Stimulated activated CD4-positive, alpha-beta T cell treated with anti-CD3 and anti-CD28 coated beads, Interleukin-12 subunit alpha, Interleukin-12 subunit beta, amount 100 ng/mL, for 48 hours (primary cell): ENCODE measurements at places on chromosomes 12 and 14.

DNA sequence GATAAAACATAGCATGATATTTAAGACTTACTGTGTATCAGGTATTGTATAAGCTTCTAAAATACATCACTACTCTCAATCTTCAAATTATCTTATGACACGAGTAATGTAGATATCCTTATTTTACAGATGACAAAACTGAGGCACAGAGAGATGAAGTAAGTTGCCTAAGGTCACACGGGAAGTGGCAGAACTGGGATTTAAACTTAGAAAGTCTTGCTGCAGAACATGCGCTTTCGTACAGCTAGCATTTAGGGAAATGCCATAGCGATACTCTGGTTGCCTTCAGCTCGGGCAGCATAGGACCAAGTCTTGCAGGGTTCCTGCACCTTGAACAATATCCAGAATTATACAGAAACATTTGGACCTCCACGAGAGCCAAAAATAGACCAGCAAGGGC, 162.4 kb downstream of the BRMS1L start:
- no peak for DNase-seq

GRCh38 chr14:85865701-85866100, 335.8 kb downstream of the FLRT2 start:
- no peak for DNase-seq

- DNase-seq: peak; percentile 20
Measured at GRCh38 chr12:50059440-50060119, 2.2 kb downstream of the ASIC1 start.

DNA sequence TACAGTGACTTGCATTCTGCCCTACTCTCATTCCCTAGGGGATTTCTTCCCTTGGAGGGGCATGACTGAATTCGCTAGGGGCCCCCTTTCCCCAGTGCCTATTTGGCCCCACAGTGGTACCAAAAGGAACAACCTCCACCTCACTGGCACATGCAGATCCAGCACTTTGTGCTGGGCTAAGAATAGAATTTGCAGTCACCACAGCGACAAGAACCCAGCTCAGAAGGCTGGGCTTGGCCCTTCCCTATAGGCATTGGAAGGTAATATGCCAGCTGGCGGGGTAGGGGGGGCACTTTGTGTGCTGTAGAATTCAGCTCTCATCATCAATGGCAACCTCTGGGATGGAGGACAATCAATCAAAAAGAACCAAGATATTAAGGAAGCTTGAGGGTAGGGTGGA, 13.9 kb downstream of the BAZ2A start:
- no peak for DNase-seq

DNA sequence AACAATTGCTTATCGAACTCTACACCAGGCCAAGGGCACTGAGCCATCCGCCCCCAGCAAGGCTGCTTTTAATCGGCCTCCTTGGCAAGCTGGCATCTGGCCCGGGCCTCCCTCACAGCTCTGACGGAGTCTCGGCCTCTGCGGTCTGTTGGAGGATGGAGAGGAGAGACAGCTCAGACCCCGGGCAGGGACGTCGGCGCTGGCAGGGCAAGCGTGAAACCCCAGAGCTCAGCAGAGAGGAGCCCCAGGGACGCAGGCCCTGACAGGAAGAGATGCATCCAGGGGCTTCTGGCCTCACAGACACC, 17.5 kb downstream of the CAMKK2 start:
- no peak for DNase-seq

DNA sequence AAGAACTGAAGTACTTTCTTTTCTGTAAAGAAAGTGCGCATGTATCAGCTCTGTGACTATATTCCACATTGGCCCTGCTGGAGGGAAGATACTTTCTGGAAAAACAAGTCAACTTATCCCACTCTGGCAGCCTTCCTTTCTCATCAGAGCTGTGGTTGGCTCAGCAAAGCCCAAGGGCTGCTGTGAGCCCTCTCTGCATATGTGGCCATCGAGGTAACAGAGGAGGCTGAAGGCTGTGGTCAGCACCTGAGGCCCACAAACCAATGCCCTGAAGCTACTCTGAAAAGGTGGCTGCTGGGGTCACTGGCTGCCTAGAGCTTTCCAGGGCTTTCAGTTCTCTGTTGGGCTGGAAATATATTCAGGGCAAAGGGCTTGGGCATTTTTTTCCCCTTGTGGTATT, 70.8 kb upstream of the IGF1 start:
- DNase-seq: no peak

GRCh38 chr14:34983786-34984185, 994 bp downstream of the SRP54 start:
- DNase-seq: no peak

GRCh38 chr12:47105914-47106674, 26.3 kb upstream of the AMIGO2 start:
- DNase-seq: no peak

DNA sequence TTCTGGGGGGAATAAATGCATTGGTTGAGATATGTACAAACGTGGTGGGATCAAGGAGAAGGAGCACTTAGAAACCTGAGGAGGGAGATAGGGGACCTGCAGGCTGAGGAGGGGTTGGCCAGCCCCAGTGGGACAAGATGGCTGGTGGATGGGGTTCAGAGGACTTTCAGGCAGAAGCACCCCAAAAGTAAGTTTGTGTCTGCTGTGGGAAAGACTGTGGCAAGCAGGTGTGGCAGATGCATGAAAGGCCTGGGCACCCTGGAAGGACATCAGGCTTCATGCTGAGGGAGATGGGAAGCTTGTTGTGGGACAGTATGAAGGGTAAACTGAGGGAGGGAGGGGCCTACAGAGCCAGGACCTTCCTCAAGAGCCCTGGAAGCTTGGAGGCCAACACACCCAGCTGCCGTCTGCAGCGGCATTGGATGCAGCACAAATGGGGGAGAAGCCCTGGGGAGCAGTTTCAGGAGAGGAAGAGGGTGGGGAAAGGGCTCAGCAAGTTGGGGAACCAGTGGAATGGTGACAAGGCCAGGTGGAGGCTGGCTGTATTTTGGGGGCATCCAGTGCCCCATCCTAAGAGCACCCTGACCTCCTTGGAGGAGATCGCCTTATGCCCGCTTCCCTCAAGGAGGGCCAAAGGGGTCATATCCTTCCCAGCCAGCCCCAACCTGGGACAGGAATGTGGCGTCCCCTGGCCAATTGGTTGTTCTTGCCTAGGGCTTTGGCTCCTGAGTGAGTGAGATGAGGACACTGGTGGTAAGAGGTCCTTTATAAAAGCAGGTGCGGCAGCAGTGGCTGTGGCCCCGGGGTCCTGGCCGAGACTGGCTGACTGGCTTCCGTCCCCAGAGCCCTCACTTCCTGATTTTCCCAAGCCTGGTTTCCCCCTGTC, 20.7 kb downstream of the NFKBIA start:
- no peak for DNase-seq

DNA sequence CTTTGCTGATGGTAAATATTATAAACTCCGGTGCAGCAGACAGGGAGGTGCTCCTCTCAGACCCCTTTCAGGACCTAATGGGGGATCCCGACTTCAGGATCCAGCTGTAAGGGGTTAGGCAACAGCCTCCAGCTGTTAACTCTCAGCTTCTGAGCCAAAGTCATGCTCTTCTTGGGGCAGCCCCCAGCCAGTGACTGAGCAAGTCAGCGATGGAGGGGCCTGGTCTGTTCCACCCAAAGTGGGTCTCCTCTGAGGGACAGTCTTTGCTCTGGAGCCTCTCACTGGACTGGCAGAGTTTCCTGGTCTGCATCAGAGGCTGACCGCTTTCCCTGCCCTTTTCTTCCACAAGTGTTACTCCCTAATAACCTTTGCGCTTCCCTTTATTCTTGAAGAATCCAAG, 184.2 kb upstream of the DIO3 start:
- no peak for DNase-seq

DNA sequence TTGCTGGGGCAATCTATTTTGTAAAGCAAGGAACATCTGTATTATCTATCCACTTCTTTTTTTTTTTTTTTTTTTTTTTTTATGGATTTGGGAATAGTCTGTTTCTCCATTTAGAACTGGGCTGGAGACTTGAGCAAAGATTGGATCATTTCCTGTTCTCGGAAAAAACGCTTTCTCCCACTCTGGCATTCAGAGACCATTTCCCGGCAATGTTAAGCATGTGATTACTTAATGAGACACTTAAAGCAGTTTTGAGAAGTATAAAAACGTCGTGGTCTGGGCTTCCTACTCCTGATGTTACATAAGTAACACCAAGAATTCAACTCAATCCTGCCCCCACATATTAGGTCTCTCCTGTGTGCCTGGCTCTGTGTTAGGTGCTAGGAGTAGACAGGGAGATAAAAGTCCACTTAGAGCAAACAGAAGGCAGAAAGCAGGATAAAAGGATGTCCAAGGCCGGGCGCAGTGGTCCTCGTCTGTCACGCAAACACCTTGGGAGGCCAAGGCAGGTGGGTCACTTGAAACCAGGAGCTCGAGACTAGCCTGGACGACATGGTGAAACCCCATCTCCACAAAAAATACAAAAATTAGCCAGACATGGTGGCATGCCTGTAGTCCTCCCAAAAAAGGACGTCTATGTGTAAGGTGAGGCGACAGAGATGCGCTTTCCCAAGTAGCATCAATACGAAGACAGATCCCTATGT, 152.1 kb upstream of the GSC start:
- DNase-seq: no peak

DNA sequence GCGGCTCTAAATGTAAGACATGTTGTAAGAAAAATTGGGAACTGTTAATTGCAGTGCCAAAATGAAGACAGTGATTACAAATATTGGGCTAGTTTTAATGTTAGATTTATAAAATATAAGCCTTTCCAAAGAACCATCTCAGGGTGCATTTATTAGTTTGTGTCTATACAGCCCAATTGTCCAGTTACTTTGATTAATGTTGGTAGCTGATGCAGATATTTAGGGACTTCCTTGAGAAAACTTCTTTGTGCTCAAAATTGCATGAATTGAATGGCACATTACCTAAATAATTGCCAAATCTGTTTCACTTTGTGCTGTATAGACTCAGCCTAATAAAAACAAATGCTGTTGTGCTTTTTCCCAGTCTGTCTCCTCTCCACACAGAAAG, 83.7 kb downstream of the DAD1 start:
- no peak for DNase-seq

DNA sequence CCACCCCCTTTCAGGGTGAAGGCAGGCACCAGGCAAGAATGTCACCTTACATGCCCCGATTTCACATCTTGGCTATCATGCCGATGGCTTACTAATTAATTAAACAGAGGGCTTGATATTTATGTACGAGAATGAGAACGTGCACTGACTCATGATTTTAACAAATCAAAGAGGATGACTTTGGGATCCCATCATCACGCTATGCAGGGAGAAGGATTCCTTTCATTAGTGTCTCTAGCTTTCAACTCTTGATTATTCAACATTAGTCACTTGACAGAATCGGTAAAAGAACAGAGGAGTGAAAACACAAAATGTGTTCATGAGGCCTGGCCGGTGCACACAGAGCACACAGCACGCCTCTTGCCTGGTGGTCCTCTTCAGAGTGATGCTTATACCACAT, 80.6 kb downstream of the PRKAB1 start:
- DNase-seq: no peak

DNA sequence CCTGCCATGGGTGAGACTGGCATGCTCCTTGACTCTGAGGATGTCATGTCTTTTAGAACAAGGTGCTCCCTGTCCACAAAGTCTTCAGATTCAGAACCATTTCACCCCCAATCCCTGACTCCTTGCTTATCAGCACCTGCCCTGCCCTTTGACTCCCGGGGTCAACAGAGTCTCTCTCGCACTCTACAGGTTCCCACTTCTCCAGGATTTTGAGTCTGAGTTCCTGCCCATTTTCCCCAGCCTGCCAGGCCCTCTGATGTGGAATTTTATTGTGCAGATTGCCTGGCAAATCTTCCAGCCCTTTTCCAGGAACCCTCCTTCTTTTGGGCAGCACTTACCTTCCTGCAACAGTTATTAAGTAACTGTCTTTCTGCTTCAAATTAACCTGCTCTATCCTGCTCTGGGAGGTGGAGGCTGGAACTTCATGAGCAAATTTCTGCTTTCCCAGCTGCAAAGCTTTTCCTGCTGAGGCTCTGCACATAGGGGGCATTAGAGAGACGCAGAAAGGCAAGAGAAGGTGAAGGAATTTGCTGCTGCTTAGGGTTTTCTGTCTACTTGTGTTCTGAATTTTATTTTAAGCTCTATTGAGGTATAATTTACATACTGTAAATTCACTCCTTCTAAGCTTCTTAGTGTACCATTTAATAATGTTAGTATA, 259.1 kb downstream of the PCNX1 start:
- no peak for DNase-seq

- DNase-seq: no peak
Measured at GRCh38 chr12:47820631-47821345, 1.1 kb upstream of the HDAC7 start.

DNA sequence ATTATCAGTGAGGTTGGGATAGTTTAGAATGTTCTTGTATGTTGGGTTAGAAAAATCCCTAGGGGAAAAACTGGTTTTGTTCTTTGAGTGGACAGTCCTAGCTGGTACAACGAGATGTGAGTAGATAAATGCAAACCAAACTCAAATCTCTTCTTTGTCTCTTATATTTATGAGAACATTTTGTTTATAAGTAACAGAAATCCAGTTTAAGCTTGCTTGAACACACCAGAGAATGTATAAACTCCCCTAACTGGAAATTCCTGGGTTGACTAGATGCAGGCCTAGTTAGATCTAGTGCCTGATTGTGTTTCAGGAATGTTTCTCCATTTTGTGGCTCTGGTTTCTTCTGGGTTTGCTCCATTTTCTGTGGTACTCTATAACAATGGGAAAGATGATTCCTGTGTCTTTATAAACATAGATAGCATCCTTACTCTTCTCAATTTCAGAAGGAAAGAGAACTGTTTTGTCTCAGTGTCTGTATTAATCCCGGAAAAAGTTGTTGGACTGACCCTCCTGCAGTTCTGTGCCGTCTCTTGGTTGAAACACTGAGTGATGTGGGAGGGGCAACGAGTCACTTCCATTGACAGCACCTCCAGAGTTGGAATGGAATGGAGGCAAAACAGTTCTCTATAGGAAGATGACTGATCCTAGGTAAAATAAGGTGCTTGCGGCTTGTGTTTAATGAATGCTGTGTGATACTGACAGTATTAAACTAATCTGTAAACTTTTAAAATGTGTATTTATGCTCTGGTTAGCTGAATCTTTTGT, 244.8 kb downstream of the TMTC2 start:
- no peak for DNase-seq

DNA sequence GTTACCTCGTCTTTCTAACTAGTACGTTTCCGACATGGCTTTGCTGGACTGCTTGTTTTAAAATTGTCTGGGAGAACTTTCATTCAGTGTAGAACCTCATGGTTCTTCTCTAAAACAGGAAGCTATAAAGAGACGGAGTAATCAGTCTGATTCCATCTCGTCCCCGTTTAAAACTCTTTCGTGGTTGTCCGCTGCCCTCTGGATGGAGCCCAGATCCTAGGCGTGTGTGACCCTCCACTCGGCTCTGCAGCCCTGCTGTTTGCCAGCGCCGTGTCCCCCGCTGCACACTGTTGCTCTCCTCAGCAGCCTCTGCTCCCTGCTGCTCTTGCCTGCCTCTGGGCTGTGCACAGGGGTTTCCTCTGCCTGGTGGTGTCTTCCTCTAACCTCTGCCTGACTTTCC, 50.2 kb downstream of the SLC8B1 start:
- no peak for DNase-seq

DNA sequence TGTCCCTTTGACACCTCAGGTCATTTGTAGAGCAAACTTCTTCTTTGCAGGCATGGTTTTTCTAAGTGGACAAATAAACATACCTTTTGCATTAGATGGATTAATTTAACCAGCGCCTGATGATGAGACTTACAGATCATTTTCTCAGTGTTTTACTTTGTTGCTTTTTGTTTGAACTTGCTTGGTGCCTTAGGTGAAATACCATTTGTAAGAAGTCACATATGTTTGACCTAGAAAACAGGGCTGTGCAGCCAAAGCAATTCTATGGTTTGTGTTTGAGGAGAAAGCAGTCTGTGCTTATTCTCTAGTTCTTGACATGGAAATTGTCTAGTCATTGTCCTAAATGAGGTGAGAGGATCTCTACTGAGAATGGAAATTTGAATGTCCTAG, 111.1 kb downstream of the DIP2B start:
- DNase-seq: no peak
